Right atrium auricular region (tissue), 2 donors: ENCODE measurements at places on chromosomes 3 and 15. TPM values are rescaled to one million over a fixed set of nuclear protein-coding genes. Genes with fewer than 3 reads are reported as not detected.

The ANKRD63 gene
- total RNA-seq, result 1.3 TPM

The CILP gene
- total RNA-seq, result 32.0 TPM

The ZNF148 gene
- 24.3 TPM for total RNA-seq

The CLDN16 gene
- total RNA-seq, result not detected

The CIB1 gene
- 24.9 TPM for total RNA-seq

The RFC4 gene
- 8.9 TPM for total RNA-seq

The SNX22 gene
- total RNA-seq, result 12.4 TPM

The CCDC191 gene
- total RNA-seq, result 1.3 TPM

The LARP6 gene
- 20.2 TPM for total RNA-seq

The PLCL2 gene
- 35.2 TPM for total RNA-seq

The TERC gene
- total RNA-seq, result 61.6 TPM

The VEPH1 gene
- 0.86 TPM for total RNA-seq

The SNURF gene
- total RNA-seq, result 15.4 TPM

The MOBP gene
- 0.20 TPM for total RNA-seq

The ONECUT1 gene
- not detected for total RNA-seq

- no peaks in the 10 kb centered on the region for H3K27me3 ChIP-seq
- no peak for DNase-seq
- no peak overlapping the region for H3K27ac ChIP-seq
- no peaks in the 10 kb centered on the region for H3K4me1 ChIP-seq
- no peaks in the 10 kb centered on the region for H3K36me3 ChIP-seq
Measured at GRCh38 chr3:190306513-190307163, 15.6 kb downstream of the CLDN1 start.

DNA sequence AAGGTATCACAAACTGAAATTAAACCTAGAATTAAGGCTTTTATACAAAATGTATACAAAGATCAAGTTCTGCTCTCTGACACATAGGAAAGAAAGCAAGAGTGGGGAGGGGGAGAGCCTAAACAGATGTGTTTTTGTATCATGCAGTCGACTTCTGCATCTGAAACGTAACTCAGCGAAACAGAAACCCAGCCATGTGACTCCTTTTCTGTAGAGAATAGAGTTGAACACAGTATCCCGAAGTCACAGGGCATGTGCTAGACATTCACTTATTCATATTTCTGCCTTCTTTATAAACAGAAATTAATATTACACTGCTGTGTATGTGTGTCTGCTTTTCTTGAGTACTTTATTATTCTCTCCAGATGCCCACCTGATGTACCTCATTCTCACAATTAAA lies 121.0 kb downstream of the PDZRN3 start:
- H3K27ac ChIP-seq, result peak overlapping the region; percentile 74
- H3K4me1 ChIP-seq, result peaks cover 34% of the 10 kb centered on the region
- no peaks in the 10 kb centered on the region for H3K27me3 ChIP-seq
- no peaks in the 10 kb centered on the region for H3K36me3 ChIP-seq
- no peak overlapping the region for H3K4me3 ChIP-seq

- H3K27me3 ChIP-seq, result no peaks in the 10 kb centered on the region
- H3K27ac ChIP-seq, result no peak overlapping the region
- H3K4me3 ChIP-seq, result no peak overlapping the region
- peaks cover 5% of the 10 kb centered on the region for H3K36me3 ChIP-seq
Measured at GRCh38 chr3:49914906-49915305, 11.2 kb upstream of the MST1R start.

DNA sequence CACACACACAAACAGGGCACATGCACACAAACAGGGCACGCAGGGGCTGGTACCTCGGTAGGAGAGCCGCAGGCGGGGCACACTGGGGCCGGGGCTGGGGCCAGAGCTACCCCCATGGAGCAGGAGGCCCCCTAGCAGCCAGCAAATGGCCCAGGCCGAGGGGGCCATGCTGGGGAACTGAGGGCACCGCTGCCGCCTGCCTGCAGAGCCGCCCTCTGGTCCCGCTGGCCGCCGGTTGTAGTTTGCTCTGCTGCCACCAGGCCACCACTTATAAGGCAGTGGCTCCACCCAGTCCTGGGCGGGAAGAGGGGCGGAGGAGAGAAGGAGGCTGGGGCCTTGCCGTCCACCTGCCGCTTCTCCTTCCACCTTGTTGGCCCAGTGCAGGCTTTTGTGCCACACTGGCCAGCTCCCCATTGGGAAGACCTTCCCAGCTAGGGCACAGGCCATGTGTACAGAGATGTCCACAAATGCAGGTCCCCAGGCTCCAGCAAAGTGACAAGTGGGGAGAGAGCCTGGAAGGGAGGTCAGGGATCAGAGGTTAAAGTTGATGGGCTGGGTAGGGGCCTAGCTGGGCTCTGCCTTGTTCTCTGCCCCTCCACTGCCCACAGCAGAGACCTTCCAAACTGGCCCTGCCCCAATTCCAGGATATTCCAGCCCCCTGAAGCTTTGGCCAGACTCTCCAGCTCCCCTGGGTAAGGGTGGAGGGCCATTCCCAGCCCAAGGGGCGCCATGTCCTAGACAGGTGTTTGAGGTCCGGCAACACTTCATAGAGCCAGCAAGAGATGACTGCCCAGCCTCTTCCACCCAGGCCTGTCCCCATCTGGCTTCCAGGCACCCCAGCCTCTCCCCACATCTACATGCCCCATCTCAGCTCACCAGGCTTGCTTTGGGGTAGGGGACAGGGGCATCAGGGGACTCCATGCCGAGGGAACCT lies at the start of gene SEMA3G:
TSS of gene SEMA3G (minus strand) at position 244 of the 934 bp plus-strand sequence. CDS start at position 168, 76 bp downstream.
- DNase-seq, result no peak
- peaks cover 6% of the 10 kb centered on the region for H3K36me3 ChIP-seq
- H3K4me1 ChIP-seq, result no peaks in the 10 kb centered on the region
- H3K27ac ChIP-seq, result no peak within 1 kb of the TSS

DNA sequence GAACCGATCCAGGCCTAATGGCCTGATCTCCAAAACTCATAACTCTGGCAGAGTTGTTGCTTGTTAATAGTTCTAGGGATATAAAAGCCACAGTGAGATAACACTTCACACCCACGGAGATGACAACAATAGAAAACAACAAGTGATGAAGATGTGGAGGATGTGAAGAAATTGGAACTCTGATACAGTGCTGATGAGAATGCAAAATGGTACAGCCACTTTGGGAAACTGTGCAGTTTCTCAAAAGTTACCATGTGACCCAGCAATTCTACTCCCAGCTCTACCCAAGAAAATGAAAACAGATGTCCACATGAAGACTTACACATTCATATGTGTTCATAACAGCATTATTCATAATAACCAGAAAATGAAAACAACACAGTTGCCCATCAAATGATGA lies 3.8 kb downstream of the CMTM7 start:
- no peaks in the 10 kb centered on the region for H3K27me3 ChIP-seq
- H3K4me1 ChIP-seq, result peaks cover 13% of the 10 kb centered on the region
- H3K27ac ChIP-seq, result no peak overlapping the region
- DNase-seq, result no peak
- H3K4me3 ChIP-seq, result no peak overlapping the region
- H3K36me3 ChIP-seq, result no peaks in the 10 kb centered on the region

- no peak overlapping the region for H3K27ac ChIP-seq
- no peaks in the 10 kb centered on the region for H3K36me3 ChIP-seq
- no peak overlapping the region for H3K4me3 ChIP-seq
- no peak for DNase-seq
- no peaks in the 10 kb centered on the region for H3K4me1 ChIP-seq
Measured at GRCh38 chr3:173986861-173987410, 589.4 kb downstream of the NLGN1 start.

DNA sequence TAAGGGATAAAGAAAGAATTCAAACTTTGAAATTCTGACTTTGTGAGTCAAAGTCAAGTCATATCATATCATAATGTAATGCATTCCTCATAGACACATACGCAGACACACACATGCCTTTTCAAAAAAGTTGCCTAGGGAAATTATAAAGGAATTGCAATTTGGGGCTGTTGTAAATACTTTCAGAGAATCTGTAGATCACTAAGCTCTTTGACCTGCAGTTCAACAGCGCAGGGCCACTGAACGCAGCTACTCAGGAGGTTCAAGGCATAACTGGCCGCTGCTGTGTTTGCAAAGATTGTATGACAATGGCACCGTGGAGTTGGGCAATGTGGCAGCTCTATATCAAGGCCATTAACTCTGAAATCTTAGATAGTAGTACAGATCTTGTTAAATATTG lies 188.4 kb upstream of the THRB start:
- H3K27me3 ChIP-seq, result no peaks in the 10 kb centered on the region
- H3K27ac ChIP-seq, result no peak overlapping the region
- H3K4me3 ChIP-seq, result no peak overlapping the region
- no peak for DNase-seq

DNA sequence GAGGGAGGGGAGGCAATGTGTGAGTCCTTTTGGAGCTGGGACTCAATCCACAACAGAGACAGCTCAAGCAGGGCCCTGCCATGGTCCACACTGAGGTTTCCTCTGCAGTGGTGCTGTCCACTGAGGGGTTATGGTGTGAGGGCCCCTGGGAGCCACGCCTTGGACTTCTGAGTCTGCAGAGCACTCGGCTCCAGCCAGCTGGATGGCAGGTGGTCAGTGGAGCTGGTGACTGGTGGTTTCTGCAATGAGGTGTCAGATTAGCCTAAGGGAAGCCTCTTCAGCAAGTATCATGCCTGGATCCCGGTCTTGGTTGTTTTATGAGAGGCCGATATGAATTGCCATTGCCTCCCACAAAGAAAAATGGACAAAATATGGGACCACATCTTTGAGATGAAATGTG lies 21.7 kb downstream of the LSM3 start:
- H3K36me3 ChIP-seq, result peaks cover 11% of the 10 kb centered on the region
- no peaks in the 10 kb centered on the region for H3K4me1 ChIP-seq
- H3K4me3 ChIP-seq, result no peak overlapping the region
- no peak for DNase-seq
- H3K27ac ChIP-seq, result no peak overlapping the region

DNA sequence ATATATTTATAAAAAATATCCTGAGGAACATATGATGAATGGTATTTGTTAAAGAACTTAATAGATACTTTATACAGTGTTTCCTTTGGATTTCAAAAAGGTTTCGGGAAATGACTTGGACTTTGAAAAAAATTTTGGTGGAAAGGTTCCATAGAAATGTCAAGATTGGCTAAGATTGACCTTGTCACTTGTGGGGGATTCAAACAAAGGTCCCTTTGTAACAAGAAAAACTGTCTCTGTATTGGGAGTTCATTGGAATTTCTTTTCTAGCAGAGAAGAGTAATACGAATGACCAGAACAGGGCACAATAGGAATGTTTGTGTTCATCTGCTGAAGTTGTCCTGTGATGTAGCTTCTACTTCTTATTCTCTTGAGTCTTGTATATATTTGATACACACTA lies 43.2 kb downstream of the ARHGEF26 start:
- no peaks in the 10 kb centered on the region for H3K36me3 ChIP-seq
- no peaks in the 10 kb centered on the region for H3K27me3 ChIP-seq
- H3K4me3 ChIP-seq, result no peak overlapping the region
- no peak for DNase-seq
- H3K4me1 ChIP-seq, result no peaks in the 10 kb centered on the region
- H3K27ac ChIP-seq, result no peak overlapping the region

GRCh38 chr3:169668072-169668956 lies 4.8 kb upstream of the MECOM start:
- H3K27me3 ChIP-seq, result peaks cover 20% of the 10 kb centered on the region
- H3K27ac ChIP-seq, result peak overlapping the region; percentile 55
- H3K4me3 ChIP-seq, result peak overlapping the region; percentile 28
- H3K36me3 ChIP-seq, result no peaks in the 10 kb centered on the region
- no peaks in the 10 kb centered on the region for H3K4me1 ChIP-seq

DNA sequence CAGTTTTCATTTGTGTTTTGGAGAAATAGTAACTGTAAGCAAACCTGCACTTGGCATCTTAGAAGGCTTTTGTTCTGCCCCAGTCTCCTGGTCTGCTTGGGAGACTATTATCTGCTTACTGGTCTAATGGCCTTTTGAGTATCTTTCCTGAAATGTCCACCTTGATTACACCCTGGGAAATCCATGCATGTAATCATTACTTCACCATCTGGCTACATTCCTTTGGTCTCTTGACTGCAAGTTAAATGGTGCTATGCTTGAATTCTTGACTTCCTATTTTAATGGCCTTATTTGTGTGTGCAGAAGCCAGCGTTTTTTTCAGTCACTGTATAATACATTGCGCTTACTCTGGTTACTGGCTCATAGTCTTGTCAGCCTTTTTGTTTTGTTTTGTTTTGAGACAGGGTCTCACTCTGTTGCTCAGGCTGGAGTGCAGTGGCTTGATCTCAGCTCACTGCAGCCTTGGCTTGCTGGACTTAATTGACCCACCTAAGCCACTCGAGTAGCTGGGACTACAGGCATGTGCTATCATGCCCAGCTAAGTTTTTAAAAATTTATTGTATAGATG lies 30.0 kb downstream of the CHD2 start:
- no peak overlapping the region for H3K27ac ChIP-seq

GRCh38 chr15:89903858-89904130 lies 9.0 kb downstream of the ARPIN start:
- no peak overlapping the region for H3K4me3 ChIP-seq
- no peaks in the 10 kb centered on the region for H3K27me3 ChIP-seq
- no peaks in the 10 kb centered on the region for H3K4me1 ChIP-seq
- peak; percentile 44 for DNase-seq

DNA sequence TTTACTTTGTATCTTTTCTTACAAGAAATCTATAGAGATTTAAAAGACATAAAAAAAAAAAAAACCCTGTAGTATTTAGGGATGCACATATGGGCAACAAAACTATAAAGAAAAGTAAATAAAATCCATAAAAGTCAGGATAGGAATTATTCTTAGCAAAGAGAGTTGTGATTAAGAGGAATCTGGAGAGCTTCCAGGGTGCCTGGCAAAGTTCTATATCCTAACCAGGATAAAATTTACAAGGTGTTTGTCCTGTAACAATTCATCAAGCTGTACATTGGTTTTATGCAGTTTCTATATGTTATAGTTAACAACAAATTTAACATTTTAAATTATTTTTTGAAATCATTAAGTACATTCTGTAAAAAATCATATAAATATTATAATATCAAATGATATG lies 7.9 kb downstream of the SECISBP2L start:
- no peak overlapping the region for H3K4me3 ChIP-seq
- H3K27ac ChIP-seq, result no peak overlapping the region
- no peaks in the 10 kb centered on the region for H3K27me3 ChIP-seq
- peaks cover 38% of the 10 kb centered on the region for H3K4me1 ChIP-seq
- DNase-seq, result no peak

DNA sequence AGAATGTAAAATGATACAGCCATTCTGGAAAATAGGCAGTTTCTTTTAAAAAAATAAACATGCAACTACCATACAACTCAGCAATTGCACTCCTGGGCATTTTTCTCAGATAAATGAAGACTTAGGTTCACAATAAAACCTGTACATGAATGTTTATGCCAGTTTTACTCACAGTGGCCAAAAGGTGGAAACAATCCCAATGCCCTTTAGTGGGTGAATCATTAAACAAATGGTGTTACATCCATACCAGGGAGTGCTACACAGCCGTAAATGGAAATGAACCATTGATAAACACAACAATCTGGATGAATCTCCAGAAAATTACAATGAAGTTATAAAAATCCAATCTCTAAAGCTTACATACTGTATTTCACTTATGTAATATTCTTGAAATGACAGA lies 140.3 kb downstream of the ADAMTSL3 start:
- no peaks in the 10 kb centered on the region for H3K4me1 ChIP-seq
- H3K36me3 ChIP-seq, result no peaks in the 10 kb centered on the region
- H3K27me3 ChIP-seq, result no peaks in the 10 kb centered on the region
- no peak overlapping the region for H3K27ac ChIP-seq

- no peak for DNase-seq
- no peaks in the 10 kb centered on the region for H3K4me1 ChIP-seq
- no peak overlapping the region for H3K27ac ChIP-seq
Measured at GRCh38 chr3:129746629-129747028, 140.2 kb upstream of the PLXND1 start.

GRCh38 chr15:79682285-79682684 lies 214.5 kb downstream of the MTHFS start:
- H3K36me3 ChIP-seq, result no peaks in the 10 kb centered on the region
- no peak for DNase-seq
- H3K4me1 ChIP-seq, result no peaks in the 10 kb centered on the region
- H3K27ac ChIP-seq, result no peak overlapping the region
- H3K4me3 ChIP-seq, result no peak overlapping the region
- H3K27me3 ChIP-seq, result no peaks in the 10 kb centered on the region
